Activated T-cell treated with anti-CD3 and anti-CD28 coated beads for 24 hours (primary cell): ENCODE measurements at places on chromosomes 2 and 18.

- DNase-seq = peak; percentile 13
These were observed 7.9 kb upstream of the PDCL3 start for GRCh38 chr2:100554798-100555407.

DNA sequence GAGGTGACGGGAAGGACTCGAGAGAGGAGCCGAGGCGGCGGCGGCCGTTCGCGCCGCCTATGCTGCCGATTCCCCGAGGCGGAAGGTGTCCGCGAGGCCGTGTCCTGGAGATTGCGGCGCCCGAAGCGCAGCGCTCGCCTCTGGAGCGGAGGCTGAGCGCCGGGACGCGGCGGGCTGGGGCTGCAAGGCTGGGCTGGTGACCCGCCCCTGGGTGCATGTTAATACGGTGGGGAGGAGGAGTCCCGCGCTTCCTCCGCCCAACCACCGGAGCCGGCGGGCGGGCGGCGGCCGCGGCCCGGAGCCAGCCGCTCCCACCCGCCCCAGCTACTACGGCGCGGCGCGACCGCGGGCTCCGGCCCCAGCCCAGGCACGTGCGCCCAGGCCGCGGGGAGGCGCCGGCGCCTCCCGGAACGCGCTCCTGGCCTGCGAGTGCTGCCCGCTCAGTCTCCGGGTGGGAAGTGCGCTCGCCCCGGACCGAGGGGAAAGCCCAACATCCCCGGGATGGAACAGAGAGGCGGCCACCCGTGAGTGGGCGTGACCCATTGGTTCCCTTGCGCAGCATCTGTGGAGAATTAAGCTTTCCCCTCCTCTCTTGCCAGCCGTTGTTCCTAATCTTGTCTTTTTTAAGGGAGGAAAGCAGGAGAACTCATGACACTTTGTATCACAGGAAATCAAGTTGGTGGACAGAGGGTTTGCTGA, at the start of gene DLGAP1:
DLGAP1 (minus strand) TSS at position 195 of the 699 bp plus-strand sequence.
- DNase-seq = no peak

DNA sequence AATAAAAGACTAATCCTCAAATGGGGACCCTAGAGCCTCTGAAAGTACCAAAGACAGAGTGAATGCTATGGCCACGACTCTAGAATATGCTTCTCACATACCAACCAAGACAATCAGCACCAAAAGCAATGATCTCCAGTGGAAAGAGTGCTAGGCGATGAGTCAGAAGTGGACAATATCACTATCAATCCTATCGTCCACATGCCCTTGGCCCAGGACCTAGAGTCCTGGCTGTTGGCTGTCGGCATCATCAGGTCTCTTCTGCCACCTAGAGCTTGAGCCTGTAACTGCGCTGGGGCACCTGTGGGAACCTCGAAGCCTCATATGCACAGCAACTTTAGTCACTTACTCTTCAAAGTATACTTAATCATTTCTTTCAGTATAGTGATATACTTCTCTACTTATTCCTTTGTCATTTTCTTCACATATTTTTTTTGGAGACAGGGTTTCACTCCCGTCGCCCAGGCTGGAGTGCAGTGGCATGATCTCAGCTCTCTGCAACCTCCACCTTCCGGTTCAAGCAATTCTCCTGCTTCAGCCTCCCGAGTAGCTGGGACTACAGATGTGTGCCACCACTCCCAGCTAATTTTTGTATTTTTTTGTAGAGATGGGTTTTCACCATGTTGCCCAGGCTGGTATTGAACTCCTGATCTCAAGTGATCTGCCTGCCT, 29.7 kb downstream of the NOL10 start:
- no peak for DNase-seq

GRCh38 chr2:46498681-46499080, 19.3 kb downstream of the TMEM247 start:
- no peak for DNase-seq

GRCh38 chr2:226953206-226953605, 117.4 kb downstream of the RHBDD1 start:
- no peak for DNase-seq

GRCh38 chr2:241334813-241335212, 19.1 kb downstream of the SEPTIN2 start:
- DNase-seq = no peak

DNA sequence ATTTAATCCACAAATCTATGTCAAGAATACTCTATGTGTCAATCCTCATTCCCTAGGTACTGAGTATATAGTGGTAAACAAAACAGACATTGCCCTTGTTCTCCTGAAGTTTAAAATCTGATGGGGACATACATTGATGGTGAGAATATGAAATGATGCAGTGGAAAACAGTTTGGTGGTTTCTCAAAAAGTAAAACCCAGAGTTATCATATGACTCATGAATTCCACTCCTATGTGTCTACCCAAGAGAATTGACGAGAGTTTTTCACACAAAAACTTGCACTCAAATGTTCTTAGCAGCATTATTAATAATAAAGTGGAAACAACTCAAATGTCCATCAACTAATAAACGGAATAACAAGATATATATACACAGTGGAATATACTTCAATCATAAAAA, 586.7 kb downstream of the CCDC85A start:
- no peak for DNase-seq

- DNase-seq = no peak
These were observed 80.0 kb downstream of the SOWAHC start for GRCh38 chr2:109694190-109694589.

DNA sequence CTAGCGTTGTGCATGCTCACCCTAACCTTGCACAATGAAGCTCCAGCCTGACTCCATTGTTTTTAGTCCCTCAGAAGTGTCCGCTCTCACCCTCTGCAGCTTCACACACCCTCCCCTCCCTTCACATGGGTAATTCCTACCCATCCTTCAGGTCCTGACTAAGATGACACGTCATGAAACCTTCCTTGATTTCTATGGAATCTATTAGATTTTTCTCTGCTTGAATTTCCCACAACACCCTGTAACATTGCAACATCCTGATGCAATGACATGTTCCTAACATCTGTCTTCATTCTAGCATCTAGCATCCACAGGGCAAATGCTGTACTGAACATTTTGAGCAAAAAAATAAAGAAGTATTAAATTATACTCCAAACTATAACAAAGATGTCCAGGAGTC, 77.0 kb upstream of the PID1 start:
- DNase-seq = no peak

DNA sequence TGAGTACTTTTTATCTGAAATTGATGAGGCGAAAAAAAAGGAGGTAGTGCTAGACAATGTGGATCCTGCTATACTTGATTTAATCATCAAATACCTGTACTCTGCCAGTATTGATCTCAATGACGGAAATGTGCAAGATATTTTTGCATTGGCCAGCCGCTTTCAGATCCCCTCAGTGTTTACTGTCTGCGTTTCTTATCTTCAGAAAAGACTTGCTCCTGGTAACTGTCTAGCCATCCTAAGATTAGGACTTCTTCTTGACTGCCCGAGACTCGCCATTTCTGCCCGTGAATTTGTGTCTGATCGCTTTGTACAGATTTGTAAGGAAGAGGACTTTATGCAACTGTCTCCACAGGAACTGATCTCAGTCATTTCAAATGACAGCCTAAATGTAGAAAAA, 453 bp downstream of the KLHL41 start:
- no peak for DNase-seq

- DNase-seq = no peak
These were observed 573.2 kb downstream of the METTL4 start for GRCh38 chr18:1998121-1998520.
